Kidney glomerular epithelial cell (primary cell): ENCODE measurements at places on chromosomes 1 and 21.

- DNase-seq, result no peak
Observed at GRCh38 chr1:40167317-40167716, 6.1 kb downstream of the RLF start.

- DNase-seq, result peak; percentile 40
Observed at GRCh38 chr1:151846062-151846568, 6.5 kb upstream of the C2CD4D start.

- no peak for DNase-seq
Observed at GRCh38 chr1:62937634-62938296, 153.8 kb downstream of the ATG4C start.

DNA sequence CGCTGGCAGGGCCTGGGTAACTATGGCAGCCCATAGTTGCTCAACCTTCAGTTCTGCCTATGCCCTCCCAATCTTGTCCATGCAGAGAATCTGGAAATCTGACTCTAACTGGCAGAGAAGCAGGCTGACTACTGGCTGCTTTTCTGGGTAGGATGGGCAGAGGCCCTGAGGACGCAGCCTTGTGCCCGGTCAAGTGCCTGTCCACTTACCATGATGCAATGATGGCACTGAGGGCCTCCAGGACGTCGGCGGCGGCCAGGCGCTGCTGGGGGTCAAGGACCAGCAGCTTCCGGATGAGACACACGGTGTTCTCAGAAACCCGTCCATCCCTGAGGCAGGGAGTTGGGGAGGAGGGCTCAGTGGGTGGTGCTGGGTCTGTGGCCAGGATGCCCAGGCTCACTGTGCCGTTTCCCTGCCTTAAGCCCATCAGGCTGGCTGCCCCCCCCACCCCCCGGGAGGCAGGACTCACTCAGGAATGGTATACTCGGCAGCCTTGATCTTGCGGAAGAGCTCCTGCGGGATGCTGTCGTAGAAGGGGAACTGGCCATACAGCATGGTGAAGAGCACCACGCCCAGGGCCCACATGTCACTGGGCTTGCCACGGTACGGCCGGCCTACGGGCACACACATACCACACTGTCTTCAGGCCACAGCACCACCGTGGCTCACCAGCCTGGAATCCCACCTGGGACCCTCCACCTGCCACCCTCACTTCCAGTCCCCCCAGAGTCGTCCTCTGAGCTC, 20.4 kb upstream of the EVA1B start:
- no peak for DNase-seq

GRCh38 chr1:172238965-172239364, 181.5 kb upstream of the C1orf105 start:
- no peak for DNase-seq

DNA sequence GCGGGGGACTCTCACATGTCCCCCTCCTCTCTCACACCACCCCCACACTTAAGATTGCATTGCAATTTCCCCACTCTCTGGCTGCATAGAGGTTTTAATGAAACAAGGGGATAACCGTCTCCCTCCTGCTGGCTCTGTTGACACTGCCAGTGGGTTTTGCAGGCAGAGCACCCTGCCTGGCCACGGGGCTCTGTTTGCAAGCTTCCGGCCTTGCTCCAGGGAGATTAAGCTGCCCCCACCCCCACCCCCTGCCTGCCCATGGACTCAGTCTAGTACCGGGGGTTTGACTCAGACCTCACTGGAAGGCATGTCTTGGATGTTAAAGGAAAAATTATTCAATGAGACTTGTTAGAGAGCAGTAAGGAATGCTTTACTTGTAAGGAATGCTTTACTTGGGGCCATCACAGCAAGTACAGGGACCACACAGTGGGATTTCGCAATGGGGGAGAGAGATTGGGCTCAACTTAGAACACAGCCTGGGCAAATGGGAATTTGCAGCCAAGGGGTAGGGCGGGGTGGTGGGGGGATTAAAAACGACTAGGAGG, 101.0 kb downstream of the AJAP1 start:
- DNase-seq, result no peak

GRCh38 chr1:183075861-183076260, 52.6 kb downstream of the LAMC1 start:
- DNase-seq, result no peak

GRCh38 chr1:53956308-53957168, 10.4 kb downstream of the LRRC42 start:
- no peak for DNase-seq

GRCh38 chr1:1398677-1399186, 403 bp downstream of the CCNL2 start:
- no peak for DNase-seq

DNA sequence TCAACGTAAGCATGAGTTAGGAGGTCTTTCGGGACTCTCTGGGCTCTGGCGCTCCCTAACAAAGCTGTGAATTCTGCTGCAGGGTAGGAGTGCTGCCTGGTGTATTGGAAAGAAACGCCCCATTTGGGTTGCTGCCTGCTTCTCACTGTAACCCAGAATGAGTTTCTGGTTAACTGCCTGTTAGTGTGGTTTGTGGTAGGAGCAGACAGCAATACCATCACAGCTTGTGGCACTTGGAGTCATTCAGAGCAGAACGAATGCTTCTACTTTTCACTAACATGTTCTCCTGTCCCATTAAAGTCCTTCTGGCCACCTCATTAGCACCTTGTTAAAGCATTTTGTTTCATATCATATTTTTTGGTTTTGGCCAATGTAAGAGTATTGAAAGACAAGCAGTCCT, 18.1 kb downstream of the MAP3K7CL start:
- no peak for DNase-seq

DNA sequence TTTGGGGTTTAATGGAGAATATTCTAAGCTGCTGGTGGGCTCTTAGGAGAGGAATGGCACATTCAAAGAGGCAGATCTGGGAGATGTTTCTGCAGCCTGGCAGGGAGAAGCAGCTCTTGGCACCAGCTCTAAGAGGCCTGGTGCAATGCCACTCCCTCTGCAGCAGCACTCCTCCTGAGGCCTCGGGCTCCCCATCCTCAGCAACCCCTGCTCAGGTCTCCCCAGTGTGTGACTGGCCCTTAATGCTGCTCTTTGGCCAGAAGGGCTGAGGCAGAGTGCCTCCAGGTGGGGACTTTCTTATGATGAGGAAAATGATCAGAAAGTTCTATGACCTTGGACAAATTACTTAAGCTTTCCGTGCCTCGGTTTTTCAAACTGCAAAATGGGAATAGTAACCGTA, 55.5 kb downstream of the MAB21L3 start:
- no peak for DNase-seq
